ENCODE measurements at places on chromosomes 3 and 15.

- DNase-seq, result no peak
Measured at GRCh38 chr3:195119461-195120266, 151.3 kb downstream of the XXYLT1 start.

- DNase-seq, result no peak
Measured at GRCh38 chr15:74442604-74443003, 8.8 kb upstream of the SEMA7A start.

GRCh38 chr3:197507081-197507480 is 48.7 kb downstream of the BDH1 start:
- peak; percentile 88 for DNase-seq

DNA sequence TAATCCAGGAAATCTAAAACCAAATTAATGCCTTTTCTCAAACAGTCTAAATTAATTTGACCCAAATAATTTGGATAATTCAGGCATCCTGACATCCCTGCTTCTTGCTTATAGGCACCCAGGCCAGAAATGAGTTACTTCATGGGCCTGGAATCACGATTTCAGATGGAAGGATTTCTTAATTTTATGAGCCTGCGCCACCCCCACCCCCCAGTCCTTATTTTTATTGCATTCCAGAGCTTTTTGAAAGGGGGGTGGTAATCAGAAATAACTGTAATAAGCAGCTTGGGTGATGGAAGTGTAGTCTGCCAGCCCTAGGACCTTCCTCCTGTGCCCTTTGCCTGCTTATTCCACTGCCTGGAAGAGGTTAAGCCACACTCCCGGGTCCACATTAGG is 1.3 kb downstream of the AP2M1 start:
- DNase-seq, result no peak

DNA sequence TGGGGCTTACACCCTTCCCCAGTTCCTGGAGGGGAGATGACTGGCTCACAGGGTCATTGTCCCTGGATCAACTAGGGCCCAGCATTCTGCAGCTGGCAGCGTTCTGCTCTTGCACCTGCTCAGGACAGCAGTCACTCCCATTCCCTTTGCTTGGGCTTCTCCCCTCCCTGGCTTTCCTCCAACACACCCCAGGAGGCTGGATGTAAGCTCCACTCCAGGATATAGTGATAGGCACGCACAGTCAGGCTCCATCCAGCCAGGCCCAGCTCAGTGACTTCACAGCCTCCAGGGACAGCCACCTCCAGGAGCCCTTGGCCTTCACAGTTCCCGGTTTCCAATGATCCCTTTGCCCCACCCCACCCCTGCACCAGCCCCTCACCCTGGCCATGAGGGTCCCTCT is 1.9 kb downstream of the SPTBN5 start:
- no peak for DNase-seq

DNA sequence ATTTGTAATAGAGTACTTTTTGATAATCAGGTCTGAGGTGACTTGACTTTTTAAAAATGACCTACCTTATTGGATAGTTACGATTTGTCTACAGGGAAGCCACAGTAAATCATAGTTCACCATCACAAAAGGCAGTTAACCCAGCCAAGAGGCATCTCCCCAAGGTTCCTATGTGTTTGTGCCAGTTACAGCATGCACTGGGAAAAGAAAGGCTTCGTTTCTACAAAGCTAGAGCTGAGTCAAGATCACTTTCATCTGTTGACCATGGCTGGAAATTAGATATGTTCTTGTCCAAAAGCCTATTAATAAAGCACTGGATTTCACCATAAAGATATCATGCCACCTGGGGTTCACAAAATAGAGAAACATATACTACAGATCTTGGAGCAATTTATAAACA is 139.9 kb downstream of the GREM1 start:
- no peak for DNase-seq

- no peak for DNase-seq
Measured at GRCh38 chr3:38545983-38546382, 49.8 kb downstream of the EXOG start.

DNA sequence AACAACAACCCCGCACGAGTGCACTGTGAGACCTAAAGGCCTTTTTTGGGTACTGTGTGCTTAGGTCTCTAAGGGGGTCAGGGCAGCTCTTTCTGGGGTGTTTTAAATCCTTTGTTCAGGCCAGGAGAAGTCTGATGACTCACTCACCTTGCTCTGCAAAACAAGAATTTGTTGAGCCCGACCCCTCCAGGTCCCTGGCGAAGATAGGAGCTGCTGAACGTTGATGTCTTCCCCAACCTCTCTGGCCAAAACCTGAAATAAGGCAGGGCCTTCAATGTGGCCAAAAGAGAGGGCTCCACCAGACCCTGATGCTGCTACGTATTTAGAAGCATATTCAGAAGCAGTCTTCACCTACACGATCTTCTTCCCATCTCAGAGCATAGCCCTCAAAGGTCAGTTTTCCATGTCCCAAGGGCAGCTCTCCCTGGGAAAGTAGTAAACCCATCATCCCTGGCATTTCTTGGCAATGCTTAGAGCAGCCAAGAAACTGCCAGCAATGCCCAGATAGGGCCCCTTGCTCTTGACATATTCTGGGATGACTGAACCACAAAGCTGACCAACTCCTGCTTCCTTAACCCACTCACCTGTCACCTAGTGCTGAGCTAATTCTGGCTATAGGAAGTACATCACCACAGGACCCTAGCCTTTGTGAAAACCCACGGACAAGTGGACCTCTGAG is 27.1 kb downstream of the CCDC13 start:
- DNase-seq, result no peak

GRCh38 chr3:194323785-194324735 is 27.1 kb downstream of the CPN2 start:
- DNase-seq, result no peak

DNA sequence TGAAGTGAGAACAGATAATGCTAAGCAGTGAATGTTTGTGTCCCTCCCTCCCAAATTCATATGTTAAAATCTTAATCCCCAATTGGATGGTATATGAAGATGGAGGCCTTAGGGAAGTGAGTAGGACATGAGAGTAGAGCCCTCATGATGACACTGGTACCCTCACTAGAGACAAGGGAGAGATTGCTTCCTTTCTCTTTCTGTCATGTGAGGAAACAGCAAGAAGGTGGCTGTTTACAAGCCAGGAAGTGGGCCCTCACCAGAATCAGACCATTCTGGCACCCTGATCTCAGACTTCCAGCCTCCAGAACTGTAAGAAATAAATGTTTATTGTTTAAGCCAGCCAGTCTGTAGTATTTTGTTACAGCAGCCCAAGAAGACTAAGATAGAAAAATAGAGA is 209.5 kb downstream of the SATB1 start:
- DNase-seq, result no peak

- peak; percentile 5 for DNase-seq
Measured at GRCh38 chr3:38120693-38121450, 16.1 kb downstream of the ACAA1 start.

- no peak for DNase-seq
Measured at GRCh38 chr3:43907508-43907858, 216.7 kb downstream of the ABHD5 start.

GRCh38 chr3:194685718-194686413 is at the start of gene FAM43A:
TSS of gene FAM43A (plus strand) at chr3:194685883. CDS start at chr3:194686827, 944 bp downstream.
- peak; percentile 76 for DNase-seq

DNA sequence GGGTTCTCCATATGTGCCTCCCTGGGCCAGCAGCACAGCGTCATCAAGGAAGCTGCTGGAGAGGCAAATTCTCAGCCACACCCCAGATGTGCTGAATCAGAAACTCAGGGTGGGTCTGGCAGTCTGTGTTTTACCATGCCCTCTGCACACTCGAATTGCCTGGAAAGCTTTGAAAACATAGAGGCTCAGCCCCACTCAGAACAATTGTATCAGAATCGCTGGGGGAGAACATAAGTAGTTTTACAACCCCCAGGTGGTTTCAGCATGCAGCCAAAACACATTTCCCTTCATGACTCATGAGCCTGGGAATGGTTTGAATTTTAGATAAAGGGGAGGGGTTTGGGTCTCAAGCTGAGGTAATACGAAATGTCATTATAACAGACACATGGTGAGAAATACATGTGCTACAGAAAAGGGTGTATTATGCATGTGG is 9.6 kb downstream of the TGM4 start:
- no peak for DNase-seq

- no peak for DNase-seq
Measured at GRCh38 chr3:69853027-69853426, 113.8 kb downstream of the MITF start.

GRCh38 chr3:122392868-122393844 is 9.2 kb downstream of the FAM162A start:
- DNase-seq, result no peak

DNA sequence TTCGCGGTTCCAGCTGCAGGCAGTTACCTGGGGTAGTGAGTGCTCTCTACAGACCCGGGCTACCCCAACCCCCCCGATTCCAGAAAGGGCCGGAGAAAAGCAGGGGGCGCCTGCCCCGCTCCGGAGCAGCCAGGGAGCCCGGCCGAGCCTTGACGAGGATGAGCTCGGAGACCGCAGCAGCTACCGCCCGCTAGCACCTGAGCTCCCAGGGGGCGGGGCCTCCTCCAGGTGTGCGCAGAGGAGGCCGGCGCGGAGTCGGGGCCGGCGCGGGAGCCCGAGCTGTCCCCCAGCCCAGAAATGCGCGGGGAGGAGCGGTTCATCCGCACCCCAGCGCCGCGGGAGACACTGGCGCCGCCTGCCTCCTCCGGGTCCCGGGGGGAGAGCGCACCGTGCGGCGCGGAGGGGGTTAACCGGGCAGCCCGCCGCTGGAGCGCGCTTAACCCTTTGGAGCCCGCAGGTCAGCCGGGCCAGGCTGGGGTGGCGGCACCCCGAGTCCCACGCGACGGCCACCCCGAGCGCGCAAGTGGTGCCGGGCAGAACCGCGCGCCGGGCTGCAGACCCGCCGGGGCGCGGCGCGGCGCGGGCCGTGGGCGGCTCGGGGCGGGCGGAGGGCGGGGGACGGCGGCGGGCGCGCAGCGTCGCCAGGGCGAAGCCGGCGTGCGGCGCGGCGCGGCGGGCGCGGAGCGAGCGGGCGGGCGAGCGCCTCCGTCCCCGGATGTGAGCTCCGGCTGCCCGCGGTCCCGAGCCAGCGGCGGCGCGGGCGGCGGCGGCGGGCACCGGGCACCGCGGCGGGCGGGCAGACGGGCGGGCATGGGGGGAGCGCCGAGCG is at the start of gene CACNA1D:
Gene CACNA1D (plus strand): TSS at position 649 of the 829 bp plus-strand sequence. CDS start 556 bp downstream, outside the sequence.
- DNase-seq, result peak; percentile 36

- DNase-seq, result no peak
Measured at GRCh38 chr3:157858821-157859220, 247.4 kb downstream of the SHOX2 start.

- no peak for DNase-seq
Measured at GRCh38 chr3:39474126-39474515, 6.6 kb downstream of the MOBP start.

DNA sequence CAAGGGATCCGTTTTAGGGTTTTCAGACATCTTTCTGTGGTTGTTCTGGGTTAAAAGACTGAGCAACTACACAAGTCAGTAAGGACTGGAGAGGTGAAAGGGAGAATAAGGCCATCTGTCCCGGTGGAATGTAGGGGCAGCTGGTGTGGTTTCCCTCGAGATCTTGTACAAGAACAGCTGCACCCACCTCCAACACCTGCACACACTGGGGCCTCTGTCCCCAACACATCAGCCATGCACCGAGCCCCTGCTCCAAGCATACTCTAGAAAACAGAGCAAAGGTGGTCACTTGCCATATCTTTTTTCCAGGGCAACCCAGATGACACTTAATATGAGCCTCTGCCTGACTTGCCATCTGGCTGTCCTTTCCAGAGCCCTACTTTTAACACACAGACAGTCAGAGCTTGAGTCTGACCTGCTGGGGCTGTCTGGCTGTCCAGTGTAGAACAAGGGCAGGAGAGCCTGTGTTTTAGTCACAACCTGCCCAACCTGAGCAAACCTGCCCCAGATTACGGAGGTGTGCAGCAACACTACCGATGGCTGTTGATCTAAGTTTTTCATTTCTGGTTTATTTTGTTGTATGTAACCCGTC is 12.2 kb downstream of the MAN2A2 start:
- DNase-seq, result no peak

DNA sequence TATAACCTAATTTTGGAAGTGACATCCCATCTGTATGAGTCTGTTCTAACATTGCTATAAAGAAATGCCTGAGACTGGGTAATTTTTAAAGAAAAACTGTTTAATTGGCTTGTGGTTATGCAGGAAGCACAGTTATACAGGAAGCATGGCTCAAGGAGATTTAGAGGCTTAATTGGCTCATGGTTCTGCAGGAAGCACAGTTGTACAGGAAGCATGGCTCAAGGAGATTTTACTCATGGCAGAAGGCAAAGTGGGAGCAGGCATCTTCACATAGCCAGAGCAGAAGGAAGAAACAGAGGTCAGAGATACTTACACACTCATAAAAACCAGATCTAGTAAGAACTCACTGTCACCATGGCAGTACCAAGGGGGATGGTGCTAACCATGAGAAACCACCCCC is 193.1 kb upstream of the ADAMTS9 start:
- no peak for DNase-seq

GRCh38 chr15:59399465-59400102 is 26.9 kb upstream of the MYO1E start:
- no peak for DNase-seq

DNA sequence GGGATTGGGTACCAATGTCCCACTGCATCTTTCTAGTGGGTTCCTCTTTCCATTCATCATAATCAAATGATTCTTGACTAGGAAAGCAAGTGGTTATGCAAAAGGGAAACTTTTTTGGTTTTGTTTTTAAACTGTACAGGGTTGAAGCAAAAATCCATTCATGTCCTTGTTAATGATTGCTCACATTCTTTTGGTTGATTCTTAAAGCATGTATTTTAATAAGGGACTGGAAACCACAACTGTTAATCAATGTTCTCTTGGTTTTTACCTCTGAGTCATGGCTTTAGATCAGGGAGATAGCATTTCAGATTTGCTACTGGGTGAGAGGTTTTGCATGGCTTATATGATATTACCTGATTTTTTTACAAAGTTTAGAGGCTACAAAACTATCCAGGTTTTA is 371.7 kb upstream of the RGMA start:
- no peak for DNase-seq

- no peak for DNase-seq
Measured at GRCh38 chr3:194141415-194142155, 5.6 kb downstream of the HES1 start.

DNA sequence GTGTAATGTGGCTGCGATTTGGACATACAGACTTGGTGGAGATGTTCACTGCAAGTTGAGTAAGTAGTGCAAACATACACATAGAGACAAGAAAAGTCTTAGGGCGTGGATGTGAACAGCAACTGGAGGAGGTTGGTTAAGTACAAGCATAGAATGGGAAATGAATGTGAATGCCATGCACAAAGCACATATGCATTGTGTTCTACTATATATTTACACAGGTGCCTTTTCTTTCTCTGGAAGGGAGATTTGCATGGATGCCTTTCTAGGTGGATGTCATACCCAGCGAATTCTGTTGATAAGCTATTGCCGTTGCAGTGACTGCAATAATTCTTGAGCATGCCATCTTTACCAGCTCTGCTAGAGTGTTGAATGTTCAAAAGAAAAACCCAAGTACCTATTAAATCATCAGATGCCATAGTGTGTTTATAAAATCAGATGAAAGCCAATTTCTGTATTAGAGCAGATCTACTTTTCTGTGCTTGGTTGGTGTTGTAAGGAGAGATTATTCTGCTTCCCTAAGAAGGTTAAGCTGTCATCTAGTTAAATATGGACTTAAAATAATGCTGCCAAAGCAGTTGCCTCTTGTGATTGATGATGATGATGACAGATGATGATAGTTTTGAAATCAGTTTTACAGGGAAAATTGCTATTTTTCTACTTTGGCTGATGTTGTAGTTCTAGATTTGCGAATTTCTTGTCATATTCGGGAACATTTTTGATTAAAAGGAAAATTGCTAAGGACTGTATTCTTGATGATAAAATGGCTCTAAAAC is 148.4 kb downstream of the CNTN4 start:
- DNase-seq, result no peak
